Activated CD8-positive, alpha-beta memory T cell treated with anti-CD3 and anti-CD28 coated beads for 24 hours (primary cell): ENCODE measurements at places on chromosomes 13 and 19.

DNA sequence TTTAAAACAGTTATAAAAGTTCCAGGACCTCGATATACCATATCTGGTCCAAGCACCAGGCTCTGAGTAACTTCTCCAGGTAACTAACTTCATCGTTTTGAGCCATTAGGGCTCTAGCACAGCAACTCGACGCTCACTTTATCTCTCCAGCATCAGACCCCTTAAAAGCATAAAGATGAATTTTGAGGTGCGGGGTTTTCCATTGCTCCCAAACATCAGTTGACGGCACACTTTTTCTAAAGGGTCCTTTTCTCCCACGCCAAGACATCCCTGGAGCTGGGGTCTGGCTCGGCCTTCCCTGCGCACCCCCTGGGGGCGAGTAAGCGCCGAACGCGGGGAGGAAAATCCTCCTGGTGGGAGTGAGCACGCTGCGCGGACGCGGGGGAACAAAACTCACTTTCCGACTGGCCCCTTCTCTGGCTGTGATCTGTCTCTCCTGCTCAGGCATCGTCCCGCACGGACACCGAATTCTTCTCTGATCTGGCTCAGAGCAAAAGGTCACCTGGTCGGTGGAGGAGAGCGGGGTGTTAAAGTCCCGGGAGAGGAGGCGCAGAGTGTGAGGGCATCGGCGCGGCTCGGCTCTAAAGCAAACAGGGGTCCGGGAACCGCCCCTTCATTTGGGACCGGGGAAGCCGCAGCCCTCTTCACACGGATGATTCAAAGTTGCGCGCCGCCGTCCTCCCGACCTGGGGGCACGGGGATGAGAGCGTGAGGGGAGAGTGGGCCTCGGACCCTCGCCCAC is at the start of gene ATP7B:
Gene ATP7B, minus strand, starts transcription at position 561 of the 742 bp plus-strand sequence. Its CDS starts 113 bp downstream, at position 448.
- DNase-seq, result peak; percentile 69

DNA sequence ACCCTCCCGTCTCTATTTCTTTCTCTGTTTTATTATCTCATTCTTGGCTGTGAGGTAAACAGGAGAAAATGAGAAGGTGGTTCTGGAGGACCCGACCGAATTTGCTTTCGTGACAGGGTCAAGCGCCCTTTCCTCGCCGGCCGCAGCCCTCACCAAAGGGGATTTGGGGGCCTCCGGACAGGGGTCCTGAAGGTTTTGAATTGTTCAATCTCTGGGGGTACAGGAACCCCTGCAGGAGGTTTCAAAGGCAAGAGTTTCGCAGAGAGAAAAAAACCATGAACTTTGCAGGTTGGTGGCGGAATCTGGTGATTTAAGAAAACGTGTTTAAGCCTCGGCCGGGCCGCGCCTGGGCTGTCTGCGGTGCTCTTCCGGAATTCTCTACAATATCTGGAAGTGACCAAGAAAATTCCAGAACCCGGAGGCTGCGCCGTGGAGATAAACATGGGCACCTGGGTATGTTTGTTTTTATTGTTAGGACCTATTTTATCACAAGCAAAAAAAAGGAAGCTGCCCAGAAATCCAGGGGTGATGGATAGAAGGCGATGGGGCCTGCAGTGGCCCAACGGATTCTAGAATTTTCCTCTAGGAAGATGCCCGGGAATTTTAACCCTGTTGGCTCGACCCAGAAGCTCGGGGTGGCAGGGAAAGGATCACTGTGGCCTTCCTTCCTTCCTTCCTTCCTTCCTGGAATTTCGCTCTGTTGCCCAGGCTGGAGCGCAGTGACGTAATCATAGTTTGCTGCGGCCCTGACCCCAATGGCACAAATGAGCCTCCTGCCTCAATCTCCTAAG is 14.2 kb upstream of the PTBP1 start:
- no peak for DNase-seq

DNA sequence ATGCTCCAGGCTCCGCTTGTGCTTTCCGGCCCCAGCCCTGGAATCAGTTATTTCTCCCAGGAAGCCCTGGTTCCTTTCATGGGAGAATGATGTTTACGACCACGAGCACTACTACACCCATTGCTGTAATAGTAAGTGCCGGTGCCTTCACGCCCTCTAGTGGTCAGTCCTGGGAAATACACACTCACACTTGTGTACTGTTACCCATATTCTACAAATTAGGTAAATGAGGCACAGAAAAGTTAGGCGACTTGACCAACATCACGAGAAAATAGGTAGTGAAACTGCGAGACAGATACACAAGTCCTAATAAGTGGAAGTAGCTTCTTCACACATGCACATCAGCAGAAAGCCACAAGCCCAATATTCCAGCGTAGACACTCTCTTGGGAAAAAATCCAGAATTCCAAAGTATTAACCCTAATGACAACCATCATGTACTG is 21.7 kb downstream of the CEACAM21 start:
- DNase-seq, result peak; percentile 84

DNA sequence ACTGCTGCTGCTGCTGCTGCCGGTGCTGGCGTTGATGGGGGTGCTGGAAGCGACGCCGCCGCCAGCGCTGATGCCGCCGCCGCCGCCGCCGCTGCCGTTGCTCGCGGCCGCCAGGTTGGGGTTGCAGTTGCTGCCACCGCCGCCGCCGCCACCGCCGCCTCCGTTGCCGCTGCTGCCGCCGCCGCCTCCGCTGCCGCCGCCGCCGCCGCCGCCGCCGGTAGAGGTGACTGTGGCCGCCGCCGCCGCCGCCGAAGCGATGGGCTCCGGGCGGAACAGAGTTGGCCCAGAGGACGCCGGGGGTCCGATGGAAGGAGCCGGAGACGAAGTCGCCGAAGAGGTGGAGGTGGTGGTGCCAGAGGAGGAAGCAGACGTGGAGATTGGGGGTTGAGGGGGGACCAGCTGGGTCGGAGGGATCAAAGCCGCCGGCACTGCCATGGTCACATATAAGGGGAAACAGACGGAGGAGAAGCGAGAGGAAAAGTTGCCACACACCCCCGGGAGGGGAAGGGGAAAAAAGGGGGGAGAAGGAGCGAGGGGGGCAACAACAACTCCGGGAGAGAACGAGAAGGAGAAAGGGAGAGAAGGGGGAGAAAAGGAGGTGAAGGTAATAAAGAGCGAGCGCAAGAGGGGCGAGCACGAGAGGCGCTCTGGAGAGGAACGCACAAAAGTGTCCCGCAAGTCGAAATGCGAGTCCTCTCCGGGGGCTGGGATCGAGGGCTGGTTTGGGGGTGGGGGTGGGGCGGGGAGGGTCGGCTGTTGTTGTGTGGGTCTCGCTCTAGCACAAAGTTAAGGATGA is 471 bp downstream of the DACH1 start:
- peak; percentile 57 for DNase-seq

DNA sequence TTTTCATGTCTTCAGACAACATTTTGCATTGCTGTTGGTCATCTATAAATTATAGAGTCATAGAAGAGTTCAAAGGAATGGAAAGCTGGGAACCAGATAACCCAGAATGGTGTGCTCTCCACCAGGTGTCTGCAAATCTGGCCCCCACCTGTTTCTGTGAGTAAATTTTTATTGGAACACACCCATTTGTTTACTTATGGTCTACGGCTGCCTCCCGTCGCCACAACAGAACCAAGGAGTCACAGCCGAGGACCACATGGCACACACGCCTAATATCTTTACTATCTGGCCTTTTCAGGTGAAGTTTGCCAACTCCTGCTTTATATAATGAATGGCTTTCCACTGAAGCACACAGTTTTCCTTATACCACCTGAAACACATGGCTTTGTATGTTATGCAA is 58.2 kb downstream of the EFNB2 start:
- DNase-seq, result no peak

GRCh38 chr19:41116261-41116660 is 2.0 kb downstream of the CYP2F1 start:
- peak; percentile 33 for DNase-seq

- DNase-seq, result no peak
Observed at GRCh38 chr13:102227741-102228140, 174.1 kb downstream of the FGF14 start.

GRCh38 chr19:18871543-18871942 is 24.4 kb downstream of the CERS1 start:
- no peak for DNase-seq

DNA sequence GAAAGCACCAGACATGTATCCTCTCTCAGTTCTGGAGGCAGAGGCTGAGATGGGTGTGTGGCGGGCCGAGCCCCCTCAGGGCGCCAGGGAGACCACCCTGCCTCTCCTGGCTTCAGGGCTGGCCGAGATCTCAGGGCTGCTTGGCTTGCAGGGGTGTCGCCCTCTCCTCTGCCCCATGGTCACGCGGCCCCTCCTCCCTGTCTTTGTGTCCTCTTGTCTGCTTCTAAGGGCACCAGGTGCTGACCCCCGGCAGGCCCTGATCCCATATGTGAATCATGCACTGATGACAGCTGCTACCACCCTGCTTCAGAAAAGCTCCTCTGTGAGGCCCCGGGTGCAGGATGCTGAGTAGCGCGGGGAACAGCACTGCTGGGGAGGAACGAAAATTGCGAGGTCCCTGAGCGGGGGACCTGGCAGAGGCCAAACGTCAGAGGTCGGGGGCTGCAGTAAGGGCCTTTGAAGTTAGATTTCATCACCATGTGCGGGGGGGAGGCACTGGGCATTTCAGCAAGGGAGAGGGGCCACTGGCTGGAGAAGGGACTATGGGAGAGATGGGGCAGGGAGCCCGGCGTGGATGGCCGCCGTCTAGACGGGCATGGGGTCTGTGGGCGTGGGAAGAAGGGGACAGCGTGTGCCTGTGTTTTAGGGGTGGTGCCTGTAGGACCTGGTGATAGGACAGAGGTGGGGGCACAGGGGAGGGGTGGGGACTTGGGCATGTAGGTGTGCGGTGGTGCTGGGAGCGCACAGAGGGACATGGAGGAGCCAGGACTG is 125.2 kb downstream of the KDM4B start:
- no peak for DNase-seq
